Naive thymus-derived CD8-positive, alpha-beta T cell (primary cell): ENCODE measurements at places on chromosomes 3 and 15.

GRCh38 chr15:47384341-47384740 is 333.0 kb upstream of the SEMA6D start:
- DNase-seq, result no peak
- no peaks in the 10 kb centered on the region for H3K4me1 ChIP-seq
- no peak overlapping the region for H3K4me3 ChIP-seq
- H3K36me3 ChIP-seq, result no peaks in the 10 kb centered on the region
- no peak overlapping the region for H3K27ac ChIP-seq

- peaks cover 16% of the 10 kb centered on the region for H3K4me1 ChIP-seq
- H3K27me3 ChIP-seq, result peaks cover 73% of the 10 kb centered on the region
- H3K4me3 ChIP-seq, result no peak overlapping the region
- peaks cover 7% of the 10 kb centered on the region for H3K36me3 ChIP-seq
- H3K27ac ChIP-seq, result no peak overlapping the region
Observed at GRCh38 chr3:185822221-185823000, 2.4 kb downstream of the IGF2BP2 start.

GRCh38 chr3:61613666-61614065 is 52.3 kb downstream of the PTPRG start:
- H3K4me1 ChIP-seq, result no peaks in the 10 kb centered on the region
- H3K4me3 ChIP-seq, result no peak overlapping the region
- H3K27me3 ChIP-seq, result peaks cover 4% of the 10 kb centered on the region
- no peak overlapping the region for H3K27ac ChIP-seq

GRCh38 chr3:182964179-182964578 is 16.2 kb downstream of the DCUN1D1 start:
- H3K27me3 ChIP-seq, result no peaks in the 10 kb centered on the region
- peaks cover 41% of the 10 kb centered on the region for H3K4me1 ChIP-seq
- no peak overlapping the region for H3K27ac ChIP-seq
- H3K36me3 ChIP-seq, result peaks cover 1% of the 10 kb centered on the region

DNA sequence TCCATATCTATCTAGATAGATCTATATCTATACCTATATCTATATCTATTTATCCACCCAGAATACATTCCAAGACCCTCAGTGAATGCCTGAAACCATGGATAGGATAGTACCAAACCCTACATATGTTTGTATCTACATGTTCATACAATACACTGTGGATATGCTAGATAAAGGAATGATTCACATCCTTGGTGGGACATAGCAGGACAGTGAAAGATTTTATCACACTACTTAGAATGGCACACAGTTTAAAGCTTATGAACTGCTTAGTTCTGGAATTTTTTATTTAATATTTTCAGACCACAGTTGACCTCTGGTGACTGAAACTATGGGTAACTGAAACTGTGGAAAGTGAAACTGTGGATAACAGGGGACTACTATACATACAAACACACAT is 198.8 kb upstream of the TTC14 start:
- H3K36me3 ChIP-seq, result no peaks in the 10 kb centered on the region
- H3K27me3 ChIP-seq, result no peaks in the 10 kb centered on the region
- H3K4me3 ChIP-seq, result no peak overlapping the region

DNA sequence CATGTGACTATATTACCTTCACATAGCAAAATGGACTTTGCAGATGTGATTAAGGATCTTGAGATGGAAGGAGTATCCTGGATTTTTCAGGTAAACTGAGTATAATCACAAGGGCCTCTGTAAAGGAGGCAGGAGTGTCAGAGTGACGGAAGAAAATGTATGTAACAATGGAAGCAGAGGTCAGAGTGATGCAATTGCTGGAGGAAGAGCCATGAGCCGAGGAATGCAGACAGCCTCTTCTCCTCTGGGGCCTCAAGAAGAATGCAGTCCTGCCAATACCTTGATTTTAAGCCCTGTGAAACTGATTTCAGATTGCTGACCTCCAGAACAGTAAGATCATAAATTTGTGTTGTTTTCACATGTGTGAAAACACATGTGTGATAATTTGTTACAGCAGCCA is 15.1 kb downstream of the HEMK1 start:
- peaks cover 17% of the 10 kb centered on the region for H3K36me3 ChIP-seq
- H3K27me3 ChIP-seq, result no peaks in the 10 kb centered on the region
- H3K27ac ChIP-seq, result peak overlapping the region; percentile 68
- DNase-seq, result no peak

- H3K27me3 ChIP-seq, result no peaks in the 10 kb centered on the region
- no peak for DNase-seq
- H3K36me3 ChIP-seq, result peaks cover 6% of the 10 kb centered on the region
- no peak overlapping the region for H3K4me3 ChIP-seq
- H3K27ac ChIP-seq, result peak overlapping the region; percentile 82
Observed at GRCh38 chr3:9897408-9898372, 5.0 kb upstream of the IL17RE start.
